ENCODE measurements at places on chromosomes 4 and X.
A peak's percentile ranks its signal among the peaks of the same experiment; 100 is the strongest.

DNA sequence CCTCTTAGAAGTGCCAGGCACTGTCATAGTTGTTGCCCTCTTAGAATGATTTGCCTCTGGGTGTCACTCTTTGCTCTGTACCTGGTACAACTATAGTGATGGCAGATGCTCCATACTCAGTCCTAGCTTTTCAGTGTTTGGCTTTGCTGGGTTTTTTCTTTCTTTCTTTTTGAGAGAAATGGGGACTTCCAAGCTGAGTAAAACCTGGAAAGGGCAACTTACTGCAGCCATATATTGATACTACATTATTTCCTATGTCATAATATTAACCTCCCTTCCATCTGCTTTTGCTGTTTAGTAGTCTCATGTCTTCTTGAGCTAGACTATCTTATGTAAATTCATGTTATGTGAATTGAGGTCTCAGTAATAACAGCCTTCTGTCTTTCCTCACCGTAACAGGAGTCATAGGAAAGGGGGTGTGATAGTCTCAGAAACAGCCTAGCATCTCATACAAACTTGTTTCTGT, 49.0 kb downstream of the NIPAL1 start:
- no peak for DNase-seq

GRCh38 chr4:77432717-77433417, 172.8 kb upstream of the CXCL13 start:
- DNase-seq, result no peak

GRCh38 chr4:142817442-142817841, 28.7 kb downstream of the INPP4B start:
- DNase-seq, result peak; percentile 95

- DNase-seq, result no peak
Measured at GRCh38 chrX:33725535-33726210, 406.4 kb downstream of the FAM47A start.

DNA sequence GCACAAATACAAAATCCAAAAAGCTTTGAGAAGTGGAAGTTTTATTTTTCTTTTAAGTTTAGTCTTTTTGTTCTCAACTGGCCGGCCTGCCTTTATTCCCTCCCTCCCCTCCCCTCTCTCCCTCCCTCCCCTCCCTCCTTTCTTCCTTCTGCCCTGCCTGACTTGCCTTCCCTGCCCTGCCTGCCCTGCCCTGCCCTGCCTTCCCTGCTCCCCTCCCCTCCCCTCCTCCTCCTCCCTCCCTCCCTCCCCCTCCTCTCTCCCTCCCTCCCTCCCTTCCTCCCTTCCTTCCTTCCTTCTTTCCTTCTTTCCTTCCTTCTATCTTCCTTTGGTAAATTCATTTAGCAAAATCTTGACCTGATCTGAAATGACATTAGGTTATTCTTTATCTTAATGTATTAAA, 69.8 kb upstream of the LIMCH1 start:
- no peak for DNase-seq

DNA sequence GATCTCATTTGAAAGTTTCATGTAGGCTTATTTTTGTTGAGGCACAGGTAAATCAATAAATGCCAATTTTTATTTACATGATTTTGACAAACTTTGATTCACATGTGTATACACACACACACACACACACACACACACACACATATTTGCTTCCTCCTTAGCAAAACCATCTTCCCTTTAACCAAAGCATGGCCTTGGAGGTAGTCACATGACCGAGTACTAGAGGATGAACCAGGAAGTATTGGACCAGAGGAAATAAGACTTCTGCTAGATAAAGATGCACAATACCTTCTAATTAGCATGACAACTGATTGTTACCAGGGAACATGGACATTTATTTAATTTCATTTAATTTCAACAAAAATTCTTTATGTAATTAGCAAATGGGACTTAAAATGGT, 23.4 kb upstream of the CFAP299 start:
- no peak for DNase-seq

DNA sequence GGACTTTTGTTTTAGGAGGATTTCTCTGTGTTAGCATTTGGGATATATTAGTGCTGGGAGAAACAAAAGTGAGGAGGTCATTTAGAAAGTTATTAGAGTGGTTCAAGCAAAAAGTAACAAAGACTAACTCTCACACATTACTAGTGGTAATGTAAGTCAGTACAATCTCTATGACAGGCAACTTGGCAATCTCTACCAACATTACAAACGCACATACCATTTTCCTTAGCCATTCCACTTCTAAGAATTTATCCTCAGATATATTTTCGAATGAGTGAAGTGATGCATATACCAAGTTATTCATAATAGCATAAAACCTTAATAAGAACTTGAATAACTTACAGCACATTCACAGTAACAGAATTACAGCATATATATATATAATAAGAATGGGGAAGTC, 146.2 kb downstream of the PRSS12 start:
- no peak for DNase-seq

DNA sequence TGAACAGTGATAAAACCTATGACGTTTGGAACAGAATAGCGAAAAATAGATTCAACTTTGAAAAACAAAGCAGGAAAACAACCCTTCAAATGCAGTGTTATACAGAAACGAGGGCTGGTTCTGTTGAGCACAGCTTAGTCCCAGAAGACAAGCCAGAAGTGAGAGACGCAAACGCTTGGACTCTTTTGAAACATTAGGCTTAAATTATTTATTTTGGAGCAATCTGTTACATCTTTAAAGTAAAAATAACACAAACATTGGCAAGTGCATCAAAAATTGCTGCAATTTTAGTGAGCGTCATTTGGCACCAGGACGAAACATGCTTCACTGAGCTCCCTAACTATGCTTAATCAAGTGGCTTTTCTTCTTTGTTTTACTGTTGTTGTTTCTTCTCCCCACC, 63.5 kb downstream of the ENPP6 start:
- no peak for DNase-seq

- DNase-seq, result no peak
Measured at GRCh38 chrX:2523911-2524310, 23.1 kb upstream of the DHRSX start.

- peak; percentile 85 for DNase-seq
Measured at GRCh38 chrX:40085102-40085551, 12.6 kb downstream of the BCOR start.

GRCh38 chrX:96244955-96245354, 439.7 kb upstream of the DIAPH2 start:
- DNase-seq, result no peak

- DNase-seq, result no peak
Measured at GRCh38 chrX:2360731-2361130, 140.0 kb downstream of the DHRSX start.

GRCh38 chr4:41718907-41719306, 29.6 kb downstream of the PHOX2B start:
- peak; percentile 43 for DNase-seq

DNA sequence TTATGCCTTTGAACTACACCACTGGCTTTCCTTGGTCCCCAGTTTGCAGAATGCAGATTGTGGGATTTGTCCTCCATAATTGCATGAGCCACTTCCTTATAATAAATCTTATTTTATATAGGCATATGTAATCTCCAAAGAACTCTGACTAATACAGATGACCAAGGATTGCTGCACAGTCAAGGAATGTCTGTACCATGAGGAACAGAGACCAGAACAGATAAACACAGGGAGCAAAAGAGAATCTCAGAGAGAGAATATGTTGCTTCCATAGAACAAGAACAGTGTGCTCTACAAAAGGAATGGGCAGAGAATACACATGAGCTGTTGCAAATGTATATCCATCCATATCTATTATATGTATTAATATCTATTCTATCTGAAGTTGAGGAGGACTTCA, 111.1 kb downstream of the ADRA2C start:
- DNase-seq, result peak; percentile 41

DNA sequence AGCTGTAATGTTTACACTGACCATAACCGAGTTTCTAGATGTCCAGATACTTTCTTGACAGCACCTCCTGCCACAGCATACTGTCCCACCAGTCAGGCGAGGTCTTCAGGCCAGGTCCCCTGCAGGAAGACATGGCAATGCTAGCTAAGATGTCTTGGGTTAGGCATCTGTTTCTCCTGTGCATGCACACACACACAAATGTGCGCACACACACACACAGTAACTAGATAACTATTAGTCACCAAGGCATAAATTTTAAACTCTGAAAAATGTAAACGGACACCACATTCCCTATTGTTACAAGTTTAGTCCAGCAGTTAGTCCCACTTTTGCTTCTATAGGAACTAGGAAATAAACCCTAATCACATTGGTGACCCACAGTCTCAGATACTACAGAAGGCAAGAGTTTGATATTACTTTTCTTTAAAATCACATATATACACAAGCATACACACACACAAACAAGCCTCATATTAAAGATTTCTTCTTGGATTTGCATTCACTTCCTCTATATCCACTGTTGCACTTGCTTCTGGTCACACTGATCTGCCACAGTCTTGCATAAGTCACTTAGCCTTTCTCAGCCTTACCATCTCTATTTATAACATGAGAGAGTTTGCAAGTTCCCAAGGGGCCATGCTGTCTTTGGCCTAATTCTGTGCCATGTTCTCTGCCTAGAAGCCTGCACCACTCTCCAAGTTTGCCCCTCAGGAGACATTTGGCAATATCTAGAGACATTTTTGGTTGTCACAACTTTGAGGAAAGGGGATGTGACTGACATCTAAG, 32.2 kb downstream of the IL21 start:
- DNase-seq, result peak; percentile 32

DNA sequence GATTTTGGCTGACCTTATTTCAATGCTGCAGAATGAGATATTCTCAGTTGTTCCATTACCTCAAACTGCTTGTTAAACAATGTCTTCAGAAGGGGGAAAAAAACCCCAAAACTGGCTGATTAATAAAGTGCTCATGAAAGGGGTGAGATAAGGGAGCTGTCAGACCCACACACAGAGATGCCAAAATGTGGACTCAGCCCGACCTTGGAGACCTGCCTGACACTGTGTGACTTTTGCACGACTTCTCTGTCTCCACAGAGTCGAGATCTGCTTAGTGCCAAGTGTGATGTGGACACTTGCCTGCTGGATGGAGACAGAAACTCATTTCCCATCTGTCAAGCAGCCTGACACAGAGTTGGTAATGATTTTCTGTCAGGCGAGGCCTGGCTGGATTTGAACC, 31.5 kb downstream of the REELD1 start:
- peak; percentile 47 for DNase-seq

DNA sequence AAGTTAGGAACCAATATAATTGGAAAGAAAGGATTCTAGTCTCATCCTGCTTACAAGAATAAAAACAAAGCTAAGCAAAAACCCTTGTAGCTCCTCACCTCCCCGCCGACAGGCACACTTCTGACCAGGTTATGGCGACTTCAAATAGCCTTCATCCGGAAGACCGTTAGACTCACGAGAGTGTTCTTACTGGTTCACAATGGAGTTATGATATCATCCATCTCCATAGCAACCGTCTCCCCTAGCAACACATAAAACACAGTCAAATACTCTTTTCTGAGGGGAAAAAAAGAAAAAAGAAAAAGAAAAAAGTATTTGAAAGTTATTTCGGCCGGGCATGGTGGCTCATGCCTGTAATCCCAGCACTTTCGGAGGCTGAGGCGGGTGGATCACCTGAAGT, at the start of gene IL13RA2:
TSS of gene IL13RA2 (minus strand) at position 162 of the 400 bp plus-strand sequence. CDS start 347 bp downstream, outside the sequence.
- DNase-seq, result no peak

- DNase-seq, result no peak
Measured at GRCh38 chrX:1500701-1501624, 36.0 kb downstream of the P2RY8 start.

- peak; percentile 64 for DNase-seq
Measured at GRCh38 chrX:121987163-121987562, 939.8 kb downstream of the GLUD2 start.

- peak; percentile 2 for DNase-seq
Measured at GRCh38 chrX:20015422-20015821, 24.6 kb upstream of the BCLAF3 start.
